ENCODE measurements at places on chromosomes 3 and 15. TPM values are rescaled to one million over a fixed set of nuclear protein-coding genes. Genes with fewer than 3 reads are reported as not detected.

The FBXW12 gene
- total RNA-seq: not detected

The MORC1 gene
- total RNA-seq: not detected

The BLM gene
- 0.78 TPM for total RNA-seq

The IGF2BP2 gene
- total RNA-seq: 13.5 TPM

The ABHD2 gene
- total RNA-seq: 76.5 TPM

The CHST2 gene
- total RNA-seq: 9.8 TPM

DNA sequence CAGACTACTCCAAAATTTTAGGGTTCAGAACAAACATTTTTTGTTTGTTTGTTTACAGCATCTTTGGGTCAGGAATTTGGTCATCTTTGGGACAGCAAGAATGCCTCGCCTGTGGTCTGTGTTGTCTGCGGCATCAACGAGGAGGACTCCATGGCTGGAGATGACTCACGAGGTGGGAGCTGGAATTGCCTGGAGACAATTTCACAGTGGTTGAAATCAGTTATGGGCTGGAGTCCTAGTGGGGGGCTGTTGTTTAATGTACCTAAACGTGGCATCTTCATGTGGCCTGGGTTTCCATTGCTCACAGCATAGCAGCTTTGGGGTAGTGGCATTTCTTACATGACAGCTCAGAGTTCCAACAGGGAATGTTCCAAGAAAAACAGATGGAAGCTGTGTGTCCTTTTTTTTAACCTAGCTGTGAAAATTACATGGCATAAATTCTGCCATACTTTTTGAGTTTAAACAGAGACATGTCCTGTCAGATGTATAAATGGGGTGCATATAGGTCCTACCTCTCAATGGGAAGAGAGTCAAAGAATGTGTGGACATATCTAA, 507.3 kb upstream of the CBLB start:
- no peak for ATAC-seq

GRCh38 chr3:42081838-42082473, 9.2 kb upstream of the TRAK1 start:
- ATAC-seq: no peak

DNA sequence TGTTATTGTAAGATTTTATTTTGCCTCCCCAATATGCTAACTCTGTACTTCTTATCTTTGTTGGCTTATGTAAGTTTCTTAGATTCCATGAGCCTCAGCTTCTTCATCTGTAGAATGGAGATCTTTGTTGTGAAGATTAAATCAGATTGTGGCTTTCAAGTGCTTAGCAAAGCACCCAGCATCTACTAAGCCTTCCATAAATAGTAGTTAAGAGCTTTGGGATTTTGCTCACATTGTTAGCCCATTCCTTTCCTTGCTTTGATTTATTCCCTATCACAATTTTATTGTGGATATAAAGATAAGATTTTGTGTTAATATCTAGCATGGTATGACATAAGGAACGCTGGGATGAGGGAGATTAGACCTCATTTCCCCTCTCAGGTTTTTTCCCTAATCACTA, 501.4 kb downstream of the PYDC2 start:
- no peak for ATAC-seq

DNA sequence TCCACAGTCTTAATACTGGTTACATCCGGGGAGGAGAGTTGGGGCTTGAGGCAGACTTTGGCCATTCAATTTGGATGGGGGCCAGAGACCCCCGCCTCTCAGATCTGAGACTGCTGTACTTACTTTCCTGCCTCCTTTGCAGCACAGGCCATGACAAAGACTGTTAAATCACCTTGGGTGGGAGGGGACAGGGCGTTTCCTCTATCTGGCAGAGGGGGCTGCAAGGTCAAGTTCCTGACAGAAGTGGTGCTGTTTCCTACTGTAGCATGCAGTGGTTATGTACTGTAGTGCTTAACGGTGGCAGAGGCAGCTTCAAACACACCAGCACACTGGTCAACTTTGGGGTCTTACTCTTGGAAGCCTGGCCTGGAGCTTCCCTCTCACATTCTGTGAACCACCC, 261.2 kb upstream of the LRRFIP2 start:
- no peak for ATAC-seq

DNA sequence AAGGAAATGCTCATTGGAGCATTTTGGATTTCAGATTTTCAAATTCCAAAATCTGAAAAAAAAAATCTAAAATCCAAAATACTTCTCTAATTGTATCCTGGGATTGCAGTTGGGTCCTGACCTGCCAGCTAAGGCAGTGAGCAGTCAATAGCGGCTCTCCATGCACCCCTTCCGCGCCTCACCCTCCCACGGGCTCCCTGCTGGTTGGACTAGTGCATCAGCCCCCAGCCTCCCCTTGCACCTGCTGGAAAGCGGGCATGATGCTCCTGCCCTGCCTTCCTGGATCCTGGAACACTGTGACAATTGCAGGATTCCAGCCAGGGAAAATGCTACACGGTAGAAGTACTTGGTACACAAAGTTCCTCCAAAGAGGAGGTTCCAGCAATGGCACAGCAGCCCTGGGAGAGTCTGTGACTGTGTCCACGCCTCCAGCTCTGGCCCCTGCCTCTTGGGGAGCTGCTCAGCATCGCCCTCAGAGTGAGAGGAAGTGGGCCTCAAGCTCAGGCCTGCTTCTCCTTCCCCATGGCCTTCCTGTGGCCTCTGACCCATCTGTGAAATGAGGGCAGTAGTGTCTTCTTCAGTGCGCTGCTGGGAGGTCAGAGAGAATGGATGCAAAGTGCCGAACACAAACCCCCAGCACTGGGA, 39.5 kb upstream of the CHRNB4 start:
- no peak for ATAC-seq

- ATAC-seq: no peak
Observed at GRCh38 chr3:60268123-60268522, 983.1 kb downstream of the FHIT start.

GRCh38 chr15:80709542-80709941, 14.4 kb downstream of the ABHD17C start:
- ATAC-seq: no peak

GRCh38 chr15:52146776-52147175, 34.2 kb upstream of the BCL2L10 start:
- no peak for ATAC-seq

DNA sequence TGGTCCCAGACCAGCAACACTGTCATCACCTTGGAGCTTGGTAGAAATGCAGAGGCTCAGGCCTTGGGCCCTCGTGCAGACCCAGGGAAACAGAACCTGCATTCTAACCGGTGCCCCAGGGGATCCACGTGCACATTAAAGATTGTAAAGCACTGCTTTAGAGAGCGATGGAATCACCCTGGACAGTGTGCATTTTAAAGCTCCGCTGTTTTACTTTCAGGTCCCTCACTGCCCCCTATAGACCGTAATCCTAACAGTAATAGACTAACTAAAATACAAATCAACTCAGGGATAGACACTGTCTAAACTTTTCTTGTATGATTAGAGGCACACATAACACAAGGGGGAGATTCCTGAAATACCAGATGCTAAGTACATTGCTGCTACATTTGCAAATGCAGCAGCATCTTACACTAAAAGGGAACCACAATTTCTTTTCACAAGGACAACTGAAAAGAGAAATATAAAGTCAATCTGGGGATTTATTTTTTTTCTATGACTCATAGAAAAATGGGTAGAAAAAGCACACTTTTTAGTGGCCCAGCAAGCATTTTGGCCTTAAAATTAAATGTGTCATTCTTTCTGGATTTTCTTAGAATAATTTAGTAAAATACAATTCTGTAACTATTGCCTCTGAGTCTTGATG, 10.5 kb upstream of the SH3GL3 start:
- ATAC-seq: no peak

DNA sequence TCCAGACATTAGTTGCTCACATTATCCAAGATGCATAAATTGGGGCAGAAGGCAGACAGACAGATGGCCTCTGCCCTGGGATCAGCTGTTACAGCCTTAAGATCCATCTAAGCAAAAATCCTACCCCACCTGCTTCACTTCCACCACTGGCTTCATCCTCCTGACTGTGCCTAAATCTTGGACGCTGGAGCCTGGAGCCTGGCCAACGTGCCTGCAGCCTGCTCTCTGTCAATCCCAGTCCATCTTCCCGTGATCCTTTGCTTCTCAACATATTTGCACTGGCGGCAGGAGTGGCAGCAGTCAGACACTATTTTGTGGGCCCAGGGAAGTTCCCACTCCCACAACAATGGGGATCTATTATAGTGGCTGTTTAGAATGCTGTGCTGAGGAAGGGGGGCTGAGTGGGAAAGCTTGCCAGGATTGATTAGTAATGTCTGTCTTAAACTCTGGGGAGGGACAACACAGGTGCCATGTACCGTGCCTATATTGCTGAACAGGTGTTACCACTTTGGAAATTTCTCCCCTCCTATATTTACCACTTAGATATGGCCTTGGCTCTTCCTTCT, 121.2 kb downstream of the MEGF11 start:
- ATAC-seq: no peak

DNA sequence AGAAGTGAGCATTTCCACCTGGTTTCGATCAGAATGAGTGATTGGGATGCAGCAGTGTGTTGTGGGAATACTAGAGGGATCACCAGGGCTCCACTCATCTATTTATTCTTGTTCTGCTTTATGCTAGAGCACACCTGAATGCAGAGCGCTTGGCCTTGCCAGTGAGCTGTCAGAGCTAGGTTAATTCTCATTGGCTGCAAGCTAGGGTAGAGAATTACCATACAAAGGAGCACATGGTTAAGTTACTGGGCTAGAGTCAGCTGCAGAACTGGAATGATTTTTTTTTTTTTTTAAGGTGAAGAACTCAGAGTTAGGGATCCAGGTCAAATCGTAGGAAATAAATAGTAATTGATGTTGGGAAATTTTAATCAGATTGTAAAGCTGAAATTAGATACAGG, 8.8 kb downstream of the EIF2AK4 start:
- ATAC-seq: no peak

DNA sequence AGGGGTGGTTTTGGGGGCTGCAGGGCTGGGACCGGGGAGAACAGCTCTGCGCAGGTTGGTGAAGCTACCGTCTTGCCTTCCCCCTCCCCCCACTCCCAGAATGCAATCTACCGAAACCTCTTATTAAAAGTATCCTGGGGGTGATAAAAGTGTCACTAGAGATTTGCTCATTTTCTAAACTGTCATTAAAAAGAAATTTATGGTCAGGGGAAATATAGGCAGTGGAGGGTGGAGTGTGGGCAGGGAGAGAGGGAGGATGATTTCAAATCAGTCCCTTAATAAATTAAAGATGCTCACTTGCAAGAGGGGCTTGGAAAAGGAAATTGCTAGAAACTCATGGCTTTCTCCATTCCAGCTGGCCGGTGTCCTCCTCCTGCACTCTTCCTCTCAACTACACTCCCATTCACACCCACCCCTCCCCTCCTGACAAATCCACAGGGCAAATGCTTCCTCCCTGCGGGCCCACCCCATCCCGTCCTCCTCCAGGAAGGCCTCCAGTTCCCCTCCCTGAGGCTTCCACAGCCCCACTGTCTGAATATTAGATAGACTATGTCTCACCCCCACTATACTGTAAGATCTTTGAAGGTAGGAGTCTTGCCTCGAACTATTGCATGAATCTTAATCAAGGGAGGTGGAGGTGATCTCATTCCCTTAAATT, 83.9 kb downstream of the TLE3 start:
- ATAC-seq: no peak

GRCh38 chr3:78689378-78689777, 1078.4 kb downstream of the ROBO1 start:
- ATAC-seq: no peak

GRCh38 chr15:48580736-48581135, 64.8 kb downstream of the FBN1 start:
- ATAC-seq: no peak

Data from gastroesophageal sphincter (tissue), 4 donors.